Glutamatergic neuron (in vitro differentiated cells): ENCODE measurements at places on chromosomes 3 and 15.

GRCh38 chr15:83077491-83078230 is 10.6 kb upstream of the BTBD1 start:
- DNase-seq, result no peak

- DNase-seq, result no peak
Measured at GRCh38 chr15:85786781-85787114, 8.0 kb downstream of the KLHL25 start.

GRCh38 chr3:133599280-133599679 is 25.8 kb downstream of the CDV3 start:
- DNase-seq, result no peak

DNA sequence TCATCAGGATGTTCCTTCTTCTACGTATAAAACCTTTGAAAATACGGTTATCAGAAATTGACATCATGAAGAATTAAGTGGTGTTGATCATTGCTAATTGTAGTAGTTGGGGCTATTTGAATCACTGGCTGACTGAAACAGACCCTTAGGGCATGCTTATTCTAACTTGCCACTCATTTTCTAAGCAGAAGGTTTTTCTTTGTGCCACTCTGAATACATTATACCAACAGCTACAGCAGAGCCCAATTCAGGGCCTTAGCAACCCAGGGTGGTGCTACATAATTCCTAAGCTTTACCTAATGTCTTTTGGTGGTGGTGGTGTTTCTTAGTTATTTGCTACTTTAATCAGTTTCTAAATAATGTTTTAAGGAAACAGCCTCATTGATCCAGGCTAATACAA is 524.2 kb downstream of the NLGN1 start:
- DNase-seq, result no peak

DNA sequence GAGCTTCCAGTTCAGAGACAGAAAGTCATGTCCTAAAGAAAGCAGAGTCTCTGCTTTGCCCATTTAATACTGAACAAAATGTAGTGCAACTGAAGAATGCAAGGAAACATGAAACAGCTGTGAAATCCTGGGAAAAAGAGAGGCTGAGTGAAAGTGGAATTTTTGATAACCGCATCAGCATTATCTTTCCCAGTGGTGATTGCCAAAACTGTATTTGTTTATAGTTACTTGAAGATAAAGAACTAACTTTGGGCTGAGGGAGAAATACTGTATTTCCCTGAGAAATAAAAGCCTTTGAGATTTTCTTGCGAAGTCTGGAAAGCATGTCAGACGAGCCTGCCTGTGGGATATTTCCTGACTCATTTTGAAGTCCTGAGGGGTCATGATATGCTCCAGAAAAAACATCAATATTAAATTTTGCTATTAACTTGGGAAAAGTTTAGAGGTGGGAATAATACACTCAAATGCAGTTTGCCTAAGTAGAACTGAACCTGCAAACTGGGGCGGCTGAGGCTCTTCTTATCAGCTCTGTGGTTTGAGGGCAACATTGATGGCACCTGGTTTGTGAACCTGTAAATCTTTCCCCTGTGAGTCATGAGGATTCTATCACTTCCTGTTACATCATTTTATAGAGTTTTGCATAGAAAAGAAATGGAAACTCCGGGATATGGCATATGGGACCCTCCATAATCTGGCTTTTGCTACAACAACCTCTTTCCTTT is 855.3 kb downstream of the MCTP2 start:
- no peak for DNase-seq

DNA sequence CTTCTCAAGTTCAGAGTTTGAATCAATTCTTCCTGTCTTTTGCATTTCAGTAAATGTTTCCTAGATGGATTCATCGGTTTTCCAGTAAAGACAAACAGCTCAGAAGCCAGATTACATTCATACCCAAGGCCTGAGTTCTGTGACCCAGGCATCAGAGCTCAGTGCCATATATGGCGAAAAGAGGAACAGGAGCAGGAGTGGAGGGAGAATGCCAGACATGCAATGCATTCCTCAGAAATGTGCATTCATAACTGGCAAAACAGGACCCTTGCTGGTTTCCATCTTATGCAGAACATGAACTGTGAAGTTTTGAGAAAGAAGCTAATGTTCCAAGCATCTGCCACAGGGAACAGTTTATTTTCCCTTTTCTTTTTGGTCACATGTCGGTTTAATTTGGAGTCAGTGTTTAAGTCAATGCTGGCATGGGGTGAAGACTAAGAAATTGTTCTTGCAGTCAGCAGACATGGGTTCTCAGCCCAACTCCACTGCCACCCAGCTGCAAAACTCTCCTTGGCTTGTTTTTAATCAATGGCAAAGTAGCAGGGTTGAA is 116.5 kb downstream of the LPP start:
- no peak for DNase-seq

DNA sequence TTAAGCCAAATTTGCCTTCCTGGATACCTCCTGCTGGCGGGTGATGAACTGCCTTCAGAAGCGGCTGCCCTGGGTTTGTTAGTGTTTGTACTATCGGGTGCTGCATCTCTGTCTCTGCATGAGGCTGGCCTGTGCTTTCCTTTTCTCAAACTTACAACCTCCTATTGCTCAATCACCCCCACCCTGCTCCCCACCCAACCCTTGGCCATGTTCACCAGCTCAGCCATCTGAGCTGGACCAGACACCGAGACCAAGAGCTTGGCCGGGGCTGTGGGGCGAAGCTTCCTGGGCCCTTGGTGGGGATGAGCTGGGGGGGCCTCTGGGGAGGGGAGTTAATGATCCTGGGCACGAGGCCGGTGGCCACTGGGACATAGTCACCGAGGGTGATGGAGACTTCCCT is 16.8 kb upstream of the FBLN2 start:
- DNase-seq, result peak; percentile 7

GRCh38 chr3:150761831-150762661 is 923 bp downstream of the SIAH2 start:
- peak; percentile 27 for DNase-seq

DNA sequence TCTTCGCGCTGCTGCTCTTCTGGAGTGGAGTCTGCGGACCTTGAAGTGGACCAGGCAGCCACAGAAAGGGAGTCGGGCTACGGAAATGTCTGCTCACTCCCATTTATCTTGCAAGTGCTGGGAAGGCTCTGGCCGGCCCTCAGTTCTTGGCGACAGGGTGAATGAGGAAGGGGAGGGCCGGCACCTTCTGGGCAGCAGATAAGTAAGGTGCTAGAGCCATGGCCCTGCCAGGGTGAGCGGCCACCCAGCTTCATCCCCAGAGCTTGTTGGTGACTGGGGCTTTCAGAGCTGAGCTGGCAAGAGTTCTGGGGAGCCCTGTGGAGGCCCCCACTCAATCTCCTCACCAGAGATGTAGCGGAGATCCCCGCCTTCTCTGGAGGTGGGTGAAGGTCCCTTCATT is 103.5 kb downstream of the ASB7 start:
- no peak for DNase-seq

DNA sequence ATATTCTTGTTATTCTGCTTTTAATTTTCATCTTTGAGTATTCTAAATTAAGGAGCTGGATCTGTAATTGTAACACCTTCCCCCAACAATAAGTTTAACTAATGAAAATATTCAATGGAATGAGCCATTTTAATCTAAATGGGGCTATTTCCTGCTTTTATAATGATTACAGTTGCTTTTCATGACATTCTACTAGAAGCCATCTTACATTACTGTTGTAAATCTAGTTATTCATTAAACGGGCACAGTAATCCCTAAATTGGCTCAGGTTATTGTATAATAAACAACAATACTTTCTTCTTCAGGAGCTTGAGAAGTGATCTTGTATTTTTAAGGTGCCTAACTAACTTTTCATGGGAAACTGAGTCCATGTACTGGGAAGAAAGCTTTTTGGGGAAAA is 8.5 kb downstream of the FLNB start:
- no peak for DNase-seq
